CD4-positive, alpha-beta memory T cell (primary cell): ENCODE measurements at places on chromosomes 5 and 9. TPM values are rescaled to one million over a fixed set of nuclear protein-coding genes. Genes with fewer than 3 reads are reported as not detected.
A peak's percentile ranks its signal among the peaks of the same experiment; 100 is the strongest.

Gene ADAMTS12
- total RNA-seq = not detected

DNA sequence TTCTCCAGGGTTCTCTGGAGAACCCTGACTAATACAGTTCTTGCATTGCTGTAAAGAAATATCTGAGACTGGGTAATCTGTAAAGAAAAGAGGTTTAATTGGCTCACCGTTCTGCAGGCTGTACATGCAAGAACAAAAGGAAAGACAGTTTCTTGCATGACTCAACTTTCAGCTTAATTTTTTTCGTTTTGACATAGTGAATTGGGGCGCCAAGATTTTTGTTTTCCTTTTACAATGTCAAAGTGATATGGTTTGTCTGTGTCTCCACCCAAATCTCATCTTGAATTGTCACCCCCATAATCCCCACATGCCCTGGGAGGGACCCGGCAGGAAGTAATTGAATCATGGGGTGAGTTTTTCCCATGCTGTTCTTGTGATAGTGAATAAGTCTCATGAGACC, 11.8 kb upstream of the CRHBP start:
- DNase-seq = no peak

DNA sequence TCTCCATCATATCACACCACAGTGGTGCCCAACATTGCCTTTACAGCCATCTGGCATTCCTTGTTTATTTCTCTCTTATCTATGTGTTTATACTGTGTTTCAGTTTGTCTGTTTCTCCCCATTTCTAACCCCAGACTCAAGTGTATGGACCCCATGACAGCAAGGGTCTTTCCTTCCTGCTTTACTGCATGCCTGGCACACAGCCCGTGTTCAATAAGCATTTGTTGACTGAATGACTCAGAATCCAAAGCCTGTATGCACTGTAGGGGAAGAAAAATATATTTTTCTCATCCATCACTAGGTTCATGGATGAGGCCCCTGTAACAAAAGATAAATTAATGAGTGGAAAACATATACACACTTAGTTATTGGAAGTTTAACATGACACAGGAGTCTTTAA, 190.8 kb upstream of the SEMA6A start:
- DNase-seq = no peak

GRCh38 chr5:114949756-114950155, 220.0 kb downstream of the TRIM36 start:
- no peak for DNase-seq

Gene IFNA2
- not detected for total RNA-seq

- peak; percentile 45 for DNase-seq
These were observed 235.3 kb downstream of the SYK start for GRCh38 chr9:91036826-91037510.

GRCh38 chr9:788777-789176, 52.7 kb upstream of the DMRT1 start:
- no peak for DNase-seq

GRCh38 chr5:16137177-16137576, 42.4 kb downstream of the MARCHF11 start:
- DNase-seq = no peak

GRCh38 chr5:180784497-180785097, 18.0 kb downstream of the MGAT1 start:
- peak; percentile 72 for DNase-seq

GRCh38 chr5:157025093-157025698, 33.7 kb downstream of the HAVCR1 start:
- peak; percentile 49 for DNase-seq

DNA sequence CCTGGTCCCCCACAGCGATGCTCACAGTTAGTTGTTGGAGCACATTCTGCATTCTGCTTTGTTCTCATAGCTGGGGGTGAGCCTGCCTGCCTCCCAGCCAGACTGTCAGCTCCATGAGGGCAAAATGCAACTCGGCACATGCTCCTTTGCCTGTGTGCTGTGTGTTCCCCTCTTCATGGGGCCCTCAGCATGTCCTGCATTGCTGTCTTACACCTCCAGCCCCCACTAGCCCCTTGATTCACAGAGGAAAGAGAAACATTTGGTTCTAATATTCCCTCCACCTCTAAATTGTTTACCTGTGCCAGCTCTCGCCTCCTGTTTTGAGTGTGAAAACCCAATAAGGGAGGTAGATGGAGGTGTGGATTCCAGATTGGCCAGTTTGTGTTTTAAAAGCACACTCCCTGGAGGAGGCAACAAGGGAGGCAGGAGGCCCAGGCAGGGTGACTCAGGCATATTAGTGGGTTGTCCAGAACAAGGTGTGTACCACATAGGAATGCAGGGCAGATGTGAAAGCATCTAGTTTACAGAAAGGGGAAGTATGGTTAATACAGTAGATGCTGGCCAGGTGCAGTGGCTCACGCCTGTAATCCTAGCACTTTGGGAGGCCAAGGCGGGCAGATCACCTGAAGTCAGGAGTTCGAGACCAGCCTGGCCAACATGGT, 224.6 kb downstream of the AGTPBP1 start:
- no peak for DNase-seq

DNA sequence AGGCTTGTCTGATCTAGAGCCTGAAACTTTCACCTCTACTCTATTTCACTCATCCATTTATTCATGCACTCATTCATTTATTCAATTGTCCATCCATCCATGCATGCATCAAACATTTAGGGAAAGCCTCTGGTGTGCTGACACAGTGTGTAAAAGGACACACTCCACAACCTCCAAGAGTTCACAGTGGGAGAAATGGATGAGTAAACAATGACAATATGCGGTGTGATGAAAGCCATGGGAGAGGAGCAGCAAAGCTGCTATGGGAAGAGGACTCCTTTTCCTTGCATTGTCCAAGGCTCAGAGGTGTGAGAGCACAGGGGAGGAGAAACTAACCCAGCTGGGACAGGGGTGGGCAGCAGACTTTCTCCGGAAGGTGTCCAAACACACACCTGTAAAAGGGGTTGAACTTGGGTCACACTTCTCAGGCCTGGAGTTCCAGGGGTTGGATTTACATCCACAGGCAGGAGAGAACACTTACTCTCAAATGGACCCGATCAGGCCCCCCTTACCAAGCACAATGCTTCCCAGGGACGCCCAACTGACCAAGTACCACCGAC, 21.2 kb upstream of the PFDN1 start:
- DNase-seq = no peak
